ENCODE measurements at places on chromosomes 2 and 18.

DNA sequence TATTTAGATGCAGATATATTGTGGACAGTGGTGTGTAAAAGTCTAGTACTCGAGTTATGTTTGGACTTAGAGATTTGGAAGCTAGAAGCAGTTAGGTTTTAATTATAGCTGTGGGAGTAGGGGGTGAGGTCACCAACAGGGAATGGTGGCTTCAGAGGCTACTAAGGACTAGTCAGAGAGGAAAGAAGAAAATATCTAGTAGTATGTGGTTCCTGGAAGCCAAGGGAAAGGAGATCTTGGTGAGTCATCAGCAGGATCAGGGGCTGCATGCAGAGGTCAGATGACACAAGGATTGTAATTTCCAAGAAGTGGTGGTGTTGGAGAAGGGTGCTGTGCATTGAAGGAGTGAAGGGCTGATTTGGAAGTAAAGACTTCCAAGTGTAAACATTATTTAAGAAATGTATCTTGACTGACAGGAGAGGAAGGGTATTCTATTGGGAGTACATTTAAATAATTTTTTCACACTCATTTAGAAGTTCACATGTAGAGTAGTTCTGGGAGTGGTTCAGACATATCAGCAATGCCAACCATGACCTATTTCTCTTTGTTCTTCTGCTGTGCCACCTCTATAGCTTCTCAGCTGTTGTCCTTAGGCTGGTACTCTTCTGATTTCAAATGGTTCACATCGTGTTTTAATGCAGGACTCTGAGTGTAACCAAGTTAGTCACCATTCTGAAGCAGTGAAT is 59.1 kb downstream of the ACSL3 start:
- DNase-seq: no peak

DNA sequence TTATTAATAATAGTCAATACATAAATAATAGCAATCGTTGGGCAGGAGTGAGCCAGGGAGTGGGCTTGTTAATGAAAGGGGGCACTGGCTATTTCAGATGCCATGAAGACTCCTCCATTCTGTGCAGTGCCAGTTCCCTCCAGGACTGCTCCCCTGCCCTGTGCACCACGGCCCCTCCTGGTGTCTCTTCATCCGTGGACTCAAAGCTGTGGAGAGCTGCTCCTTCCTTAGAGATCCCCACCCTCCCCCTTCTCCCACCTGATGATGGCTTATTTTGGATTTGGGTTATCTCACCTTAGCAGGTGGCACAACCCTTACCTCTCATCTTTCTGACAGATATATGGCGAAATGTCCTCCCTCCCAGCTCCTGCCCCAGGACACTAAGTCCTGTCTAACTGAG is 3.1 kb upstream of the CELF4 start:
- no peak for DNase-seq

DNA sequence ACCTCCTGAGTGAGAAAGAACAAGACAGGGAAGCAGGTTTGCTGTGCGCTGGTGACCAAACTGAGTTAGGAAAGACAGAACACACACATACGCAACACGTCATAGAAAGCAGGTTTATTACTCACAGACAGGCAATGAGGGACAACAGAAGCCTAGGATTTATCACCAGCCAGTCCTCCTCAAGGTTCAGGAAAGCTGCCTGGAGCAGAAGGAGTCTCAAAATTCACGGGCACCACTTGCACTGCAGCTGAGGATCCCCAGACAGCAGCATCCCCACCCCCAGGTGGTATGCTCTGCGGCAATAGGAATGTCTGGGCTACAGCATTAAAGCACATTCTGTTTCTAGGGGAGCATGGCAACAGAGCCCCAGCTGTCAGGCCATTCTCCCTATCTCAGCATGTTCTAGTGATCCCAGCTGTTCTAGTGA is 284.4 kb upstream of the RGPD4 start:
- DNase-seq: no peak

GRCh38 chr2:67416136-67416535 is 19.0 kb downstream of the ETAA1 start:
- DNase-seq: no peak

GRCh38 chr2:215328066-215328465 is 16.2 kb downstream of the ATIC start:
- no peak for DNase-seq

- DNase-seq: no peak
Observed at GRCh38 chr18:29226213-29226612, 1049.3 kb upstream of the CDH2 start.

DNA sequence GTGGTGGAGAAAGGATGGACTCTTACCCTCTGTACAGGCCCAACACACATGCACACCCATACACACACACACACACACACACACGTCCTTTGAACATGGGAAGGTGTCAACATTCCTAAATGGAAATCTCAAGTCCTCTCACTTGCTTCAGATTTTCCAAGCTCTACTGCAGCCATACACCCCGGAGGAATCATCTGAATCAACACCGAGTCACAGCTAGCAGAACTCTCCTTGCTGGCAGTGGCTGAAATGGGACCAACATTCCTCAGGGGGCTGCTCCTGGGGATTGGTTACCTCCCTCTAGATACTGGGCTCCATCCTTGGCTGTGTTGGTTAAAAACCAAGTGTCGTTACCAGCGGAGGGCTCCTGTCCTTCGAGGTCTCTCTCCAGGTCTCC is 112.7 kb downstream of the BCL11A start:
- no peak for DNase-seq

DNA sequence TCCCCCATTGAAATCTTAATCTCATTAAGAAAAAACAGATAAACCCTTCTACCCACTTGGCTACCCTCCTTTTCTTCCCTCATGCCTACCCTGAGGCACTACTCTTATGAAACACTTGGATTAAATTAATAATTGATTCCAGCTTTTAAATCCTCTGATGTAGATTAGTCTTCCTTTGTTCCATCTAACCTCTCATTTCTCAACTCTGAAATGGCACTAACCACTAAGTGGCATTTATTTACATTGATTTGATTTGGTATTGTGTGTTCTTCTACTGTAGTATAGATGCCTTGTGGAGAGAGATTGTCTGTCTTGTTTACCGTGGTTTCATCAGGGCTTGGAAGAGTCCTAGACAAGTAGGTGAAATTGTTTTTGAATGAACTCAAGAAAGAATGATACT is 26.7 kb downstream of the ITGA4 start:
- no peak for DNase-seq

DNA sequence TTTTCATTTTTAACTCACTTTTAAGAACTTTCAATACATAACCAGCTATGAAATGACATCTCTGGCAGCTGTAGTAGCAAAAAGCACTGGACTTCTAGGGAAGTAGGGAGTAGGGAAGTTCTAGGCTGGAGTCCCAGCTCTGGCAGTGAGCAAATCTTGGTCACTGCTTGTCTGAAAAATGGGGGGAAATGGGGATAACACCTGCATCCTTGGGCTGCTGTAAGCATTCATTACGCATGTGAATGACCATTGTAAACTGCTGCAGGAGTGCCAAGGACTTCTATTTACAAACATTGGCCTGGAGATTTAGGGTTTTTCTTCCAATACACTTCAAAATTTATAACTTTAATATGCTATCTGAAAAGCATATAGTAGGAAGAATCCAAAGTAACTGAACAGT is 972 bp upstream of the MPP4 start:
- DNase-seq: no peak

DNA sequence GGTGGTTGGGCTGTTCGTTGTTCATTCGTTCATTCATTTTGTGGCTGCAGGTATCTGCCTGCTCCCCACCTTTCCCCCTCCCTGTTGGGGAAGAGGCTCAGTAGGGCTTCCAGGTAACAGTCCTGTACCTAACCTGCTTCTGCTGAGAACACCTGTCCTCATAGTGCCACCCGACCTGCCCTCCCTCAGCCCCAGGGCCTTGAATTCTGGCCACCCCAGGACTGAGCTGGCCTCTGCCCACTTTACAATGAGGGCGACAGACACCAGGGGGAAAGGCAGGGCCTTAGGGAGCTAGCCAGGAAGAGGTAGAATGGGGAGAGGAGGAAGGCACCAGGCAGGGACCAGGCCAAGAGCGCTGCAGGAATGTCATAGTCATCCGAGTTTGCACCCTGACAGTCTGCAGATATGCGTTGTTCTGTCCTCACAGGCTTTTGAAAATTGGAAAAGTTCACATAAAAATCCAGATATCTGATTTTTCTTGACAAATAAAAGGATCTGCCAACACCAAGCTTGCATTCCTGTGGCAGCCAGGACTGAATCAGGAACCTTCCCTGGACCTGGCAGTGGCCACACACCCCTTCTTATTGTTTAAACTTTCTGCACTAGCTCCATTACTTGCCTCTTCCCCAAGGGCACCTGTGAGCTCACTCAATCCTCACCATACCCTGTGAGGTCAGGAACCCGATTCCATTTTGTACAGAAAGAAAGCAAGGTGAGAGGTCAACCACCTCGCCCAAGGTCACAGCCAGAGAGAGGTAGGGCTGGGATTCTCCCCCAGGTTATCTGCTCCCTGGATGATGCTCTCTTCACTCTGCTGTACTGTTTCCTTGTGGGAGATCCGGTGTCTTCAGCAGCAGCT is 35.3 kb upstream of the MRPL33 start:
- DNase-seq: no peak

DNA sequence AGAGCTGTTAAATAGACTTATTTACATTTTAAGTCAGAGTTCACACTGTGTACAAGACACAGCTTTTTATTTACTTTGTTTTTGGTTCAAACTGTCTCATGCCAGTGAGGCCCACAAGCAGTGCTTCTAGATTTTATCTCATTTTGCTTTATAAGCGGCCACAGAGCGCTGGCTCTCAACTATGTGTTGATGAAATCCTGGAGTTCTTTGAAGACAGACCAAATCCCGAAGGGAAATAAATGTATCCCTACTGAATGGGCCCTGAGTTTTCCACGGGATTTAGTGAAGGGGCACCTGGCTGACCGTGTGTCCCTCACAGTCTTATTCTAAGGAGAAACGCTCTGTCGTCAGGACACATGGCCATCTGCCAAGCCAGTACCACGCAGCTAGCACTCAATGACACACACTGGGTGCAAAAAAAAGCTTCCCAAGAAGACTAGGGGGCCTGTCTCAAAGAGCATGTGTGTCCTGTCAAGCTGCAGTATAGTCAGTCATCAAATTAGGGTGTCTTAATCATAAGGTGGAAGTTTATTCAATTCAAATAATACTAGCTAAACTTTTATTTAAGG is 23.4 kb downstream of the LYPD1 start:
- DNase-seq: no peak

DNA sequence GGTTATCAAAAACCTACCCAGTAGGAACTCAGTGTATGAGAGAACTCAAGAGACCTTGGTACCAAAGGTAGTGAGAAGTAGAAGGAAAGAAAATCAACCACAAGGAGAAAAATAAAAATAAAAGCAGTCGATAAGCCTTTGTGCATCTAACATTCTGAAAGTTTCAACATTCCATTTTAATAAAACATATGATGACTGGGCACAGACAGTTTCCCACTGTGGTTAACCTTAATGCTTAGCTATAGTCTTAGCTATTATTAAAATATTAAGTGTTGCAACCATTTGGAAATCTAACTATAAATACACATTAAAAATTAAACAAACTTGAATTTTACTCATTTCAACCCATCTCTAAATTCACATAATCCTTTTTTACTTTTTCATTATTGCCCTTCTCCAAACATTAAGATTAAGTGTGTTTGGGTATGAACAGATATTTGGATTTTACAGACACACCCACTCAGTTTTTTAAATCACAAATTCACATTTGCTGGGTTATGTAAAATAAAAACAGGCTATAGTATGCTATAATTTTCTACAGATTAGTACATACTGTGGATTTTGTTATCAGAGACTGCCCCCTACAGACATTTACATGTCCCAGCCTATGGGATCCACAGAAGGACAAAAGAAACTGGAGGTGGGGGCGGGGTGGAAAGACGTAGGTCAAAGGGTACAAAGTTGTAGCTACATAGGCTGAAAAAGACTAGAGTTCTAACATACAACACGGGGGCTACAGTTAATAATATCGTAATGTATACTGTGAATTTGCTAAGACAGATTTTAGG is 32.8 kb downstream of the SRBD1 start:
- DNase-seq: peak; percentile 12

GRCh38 chr2:237122214-237122666 is 36.6 kb downstream of the COPS8 start:
- DNase-seq: peak; percentile 32

- peak; percentile 22 for DNase-seq
Observed at GRCh38 chr2:75729861-75730260, 19.1 kb upstream of the GCFC2 start.

All from NCI-H1694 (cell line).